ENCODE measurements at places on chromosomes 3 and 15. TPM values are rescaled to one million over a fixed set of nuclear protein-coding genes. Genes with fewer than 3 reads are reported as not detected.

Gene TTLL13
- total RNA-seq: not detected

Gene NRROS
- total RNA-seq: 0.58 TPM

Gene ST3GAL6
- total RNA-seq: 15.0 TPM

Gene ERC2
- total RNA-seq: not detected

Gene ATP13A4
- not detected for total RNA-seq

Gene PRKCD
- 2.8 TPM for total RNA-seq

- DNase-seq: no peak
Measured at GRCh38 chr3:174777813-174778212, 81.3 kb upstream of the NAALADL2 start.

DNA sequence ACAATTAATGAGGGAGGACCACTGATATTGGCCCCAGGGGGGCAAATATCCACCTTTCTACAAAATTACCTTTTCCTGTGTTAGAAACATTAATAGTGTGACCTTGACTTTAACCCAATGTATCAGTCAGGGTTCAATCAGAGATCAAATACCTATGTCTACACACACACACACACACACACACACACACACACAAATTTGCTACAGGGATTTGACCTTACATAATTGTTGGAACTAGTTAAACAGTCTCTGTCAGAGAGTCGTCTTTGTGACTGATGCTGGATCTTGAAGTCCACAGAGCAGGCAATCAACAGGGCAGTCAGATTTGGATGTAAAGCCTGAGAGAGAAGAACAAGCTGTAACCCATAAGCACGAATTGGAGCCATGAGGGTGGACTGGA is 32.5 kb downstream of the TM4SF4 start:
- no peak for DNase-seq

- DNase-seq: no peak
Measured at GRCh38 chr3:53103397-53104296, 26.6 kb downstream of the RFT1 start.

- no peak for DNase-seq
Measured at GRCh38 chr3:72745146-72745999, 102.9 kb downstream of the SHQ1 start.

DNA sequence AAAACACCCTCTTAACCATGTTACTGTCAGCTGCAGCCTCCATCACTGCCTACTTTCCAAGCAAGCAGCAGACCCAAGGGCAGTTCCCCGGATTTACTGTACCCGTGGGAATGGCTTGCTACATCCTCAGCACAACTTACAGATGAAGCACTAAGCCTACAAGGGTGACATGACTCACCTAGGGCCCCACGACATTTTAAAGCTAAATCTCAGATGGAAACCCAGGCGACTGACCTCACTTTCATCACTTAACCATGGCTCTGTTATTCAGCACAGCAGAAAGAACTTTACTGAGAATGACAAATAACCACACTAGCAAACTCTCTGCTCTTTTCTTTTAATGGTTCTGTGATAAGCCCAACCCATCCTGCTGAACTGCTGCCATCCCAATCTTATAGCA is 65.6 kb downstream of the SUMF1 start:
- DNase-seq: no peak

Data from gastrocnemius medialis (tissue), 4 donors.